Effector memory CD8-positive, alpha-beta T cell (primary cell): ENCODE measurements at places on chromosomes 7 and 10.
A peak's percentile ranks its signal among the peaks of the same experiment; 100 is the strongest.

DNA sequence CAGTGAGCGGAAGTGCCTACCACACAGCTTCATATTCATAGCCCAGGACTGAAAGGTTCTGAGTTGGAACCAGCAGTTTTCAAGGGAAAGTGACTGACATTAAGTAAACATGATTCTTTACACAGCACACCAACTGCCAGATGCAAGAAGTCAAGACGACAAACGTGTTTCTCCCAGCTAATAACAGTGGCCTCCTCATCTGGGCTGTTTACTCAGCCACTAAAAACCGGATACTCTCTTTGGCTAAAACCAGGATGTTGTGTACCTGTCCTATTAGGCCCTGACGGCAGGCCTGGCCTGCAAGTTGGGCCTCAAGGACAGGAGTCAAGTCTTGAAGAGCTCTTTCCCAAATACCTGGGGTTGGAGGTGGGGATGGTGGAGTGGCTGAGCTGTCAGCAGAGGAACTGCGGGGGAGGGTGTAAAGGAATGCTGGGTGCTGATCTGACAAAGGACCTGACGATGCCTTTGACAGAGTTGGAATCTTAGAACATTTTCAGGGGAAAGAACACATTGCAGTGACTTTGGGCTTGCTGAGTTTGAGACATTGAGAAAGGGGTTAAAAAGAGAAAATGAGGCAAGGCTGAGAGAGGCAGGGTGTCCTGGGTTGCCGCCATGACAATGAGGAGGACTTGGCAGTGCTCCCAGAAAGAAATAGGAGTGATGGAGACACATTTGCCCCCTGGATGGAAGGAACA, 57.7 kb downstream of the STEAP1B start:
- DNase-seq = no peak
- peaks cover 16% of the 10 kb centered on the region for H3K27me3 ChIP-seq
- peaks cover 3% of the 10 kb centered on the region for H3K4me1 ChIP-seq
- no peaks in the 10 kb centered on the region for H3K36me3 ChIP-seq
- H3K27ac ChIP-seq = no peak overlapping the region
- H3K4me3 ChIP-seq = no peak overlapping the region

GRCh38 chr7:55325371-55325792, 39.8 kb upstream of the LANCL2 start:
- no peak overlapping the region for H3K4me3 ChIP-seq
- H3K36me3 ChIP-seq = no peaks in the 10 kb centered on the region
- DNase-seq = no peak
- H3K4me1 ChIP-seq = no peaks in the 10 kb centered on the region
- no peak overlapping the region for H3K27ac ChIP-seq

GRCh38 chr7:45055016-45055415, 33.8 kb downstream of the NACAD start:
- H3K4me3 ChIP-seq = no peak overlapping the region
- H3K4me1 ChIP-seq = peaks cover 76% of the 10 kb centered on the region
- no peaks in the 10 kb centered on the region for H3K27me3 ChIP-seq
- H3K36me3 ChIP-seq = peaks cover 31% of the 10 kb centered on the region
- peak overlapping the region; percentile 78 for H3K27ac ChIP-seq
- DNase-seq = no peak

- no peak overlapping the region for H3K27ac ChIP-seq
- no peaks in the 10 kb centered on the region for H3K4me1 ChIP-seq
- no peaks in the 10 kb centered on the region for H3K27me3 ChIP-seq
- no peaks in the 10 kb centered on the region for H3K36me3 ChIP-seq
Observed at GRCh38 chr7:158109364-158110033, 478.1 kb downstream of the PTPRN2 start.

DNA sequence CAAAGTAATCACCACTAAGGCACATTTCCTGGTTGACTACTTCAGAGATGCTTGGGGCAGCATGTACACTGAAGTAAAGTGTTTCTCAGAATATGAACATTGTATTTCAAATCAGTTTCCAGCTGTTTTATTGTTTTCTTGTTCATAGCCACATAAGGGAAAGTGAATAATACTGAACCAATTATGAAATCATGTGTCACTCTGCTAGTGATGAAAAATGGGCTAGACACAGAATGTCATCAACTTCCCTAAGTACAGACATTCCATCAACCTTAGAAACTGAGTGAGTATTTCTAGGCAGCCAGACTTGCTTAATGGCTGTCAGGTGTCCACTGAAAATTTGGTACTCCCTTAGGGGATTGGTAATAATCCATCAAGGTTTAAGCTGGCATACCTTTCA, 603.5 kb downstream of the ARL4A start:
- no peak for DNase-seq
- H3K27ac ChIP-seq = no peak overlapping the region
- no peaks in the 10 kb centered on the region for H3K36me3 ChIP-seq
- no peaks in the 10 kb centered on the region for H3K27me3 ChIP-seq
- H3K4me1 ChIP-seq = no peaks in the 10 kb centered on the region

DNA sequence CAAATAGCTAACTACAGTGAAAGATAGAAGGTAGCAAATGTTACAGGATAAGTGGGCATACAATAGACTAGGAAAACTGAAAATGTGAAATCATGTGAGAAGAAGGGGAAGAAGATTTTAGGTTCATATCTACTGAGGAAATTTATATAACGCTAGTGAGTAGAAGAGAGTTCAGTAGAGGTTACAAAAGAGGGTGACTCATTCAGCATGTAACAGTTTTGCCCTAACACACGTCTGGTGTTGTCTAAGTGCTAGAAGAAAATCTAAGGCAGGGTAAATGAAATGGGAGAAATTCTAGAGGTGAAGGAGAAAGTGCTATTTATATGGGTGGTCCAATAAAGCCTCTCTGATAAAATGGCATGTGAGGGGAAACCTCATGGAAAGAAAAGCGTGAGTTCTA, 731.4 kb upstream of the POT1 start:
- H3K4me3 ChIP-seq = no peak overlapping the region
- no peak for DNase-seq
- H3K27me3 ChIP-seq = no peaks in the 10 kb centered on the region

- peaks cover 24% of the 10 kb centered on the region for H3K27me3 ChIP-seq
- no peaks in the 10 kb centered on the region for H3K4me1 ChIP-seq
- H3K4me3 ChIP-seq = no peak overlapping the region
- no peak for DNase-seq
- no peak overlapping the region for H3K27ac ChIP-seq
Observed at GRCh38 chr10:122044713-122045112, 55.8 kb downstream of the TACC2 start.

DNA sequence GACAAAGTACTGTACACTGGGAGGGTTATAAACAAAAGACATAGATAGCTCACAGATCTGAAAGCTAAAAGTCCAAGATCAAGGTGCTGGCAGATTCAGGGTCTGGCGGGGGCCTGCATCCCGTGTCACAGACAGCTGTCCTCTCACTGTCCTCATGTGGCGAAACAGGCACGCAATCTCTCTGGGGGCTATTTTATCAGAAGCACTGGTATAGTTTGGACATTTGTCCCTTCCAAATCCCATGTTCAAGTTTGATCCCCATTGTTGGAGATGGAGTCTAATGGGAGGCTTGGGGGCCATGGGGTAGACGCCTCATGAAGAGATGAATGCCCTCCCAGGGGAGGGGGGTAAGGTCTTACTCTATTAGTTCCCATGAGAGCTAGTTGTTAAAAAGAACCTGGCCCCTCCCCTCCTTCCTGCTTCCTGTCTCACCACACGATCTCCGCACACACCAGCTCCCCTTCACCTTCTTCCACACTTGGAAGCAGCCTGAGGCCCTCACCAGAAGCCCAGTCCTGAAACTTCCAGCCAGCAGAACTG, 72.5 kb upstream of the UCN3 start:
- peaks cover 13% of the 10 kb centered on the region for H3K36me3 ChIP-seq
- H3K27ac ChIP-seq = peak overlapping the region; percentile 96
- H3K27me3 ChIP-seq = no peaks in the 10 kb centered on the region
- H3K4me1 ChIP-seq = peaks cover 43% of the 10 kb centered on the region
- peak overlapping the region; percentile 63 for H3K4me3 ChIP-seq
- no peak for DNase-seq

DNA sequence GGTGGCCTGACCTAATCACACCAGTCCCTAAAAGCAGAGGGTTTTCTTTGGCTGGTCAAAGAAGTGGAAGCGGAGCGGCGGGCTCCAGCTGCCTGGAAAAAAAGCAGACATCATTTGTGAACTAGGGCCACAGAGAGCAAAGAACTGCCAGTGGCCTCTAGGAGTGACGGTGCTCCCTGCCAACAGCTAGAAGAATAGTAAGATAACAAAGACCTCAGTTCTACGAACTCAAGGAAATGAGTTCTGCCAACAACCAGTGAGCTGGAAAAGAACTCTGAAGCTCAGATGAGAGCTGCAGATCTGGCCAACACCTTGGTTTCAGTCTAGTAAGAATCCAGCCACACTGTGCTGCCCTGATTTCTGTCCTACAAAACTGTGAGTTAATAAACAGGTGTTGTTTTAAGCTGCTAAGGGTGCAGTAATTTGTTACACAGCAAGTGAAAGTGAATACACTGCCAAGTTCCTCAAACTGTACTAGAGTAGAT, 178.0 kb downstream of the SRPK2 start:
- H3K27me3 ChIP-seq = no peaks in the 10 kb centered on the region
- peaks cover 52% of the 10 kb centered on the region for H3K4me1 ChIP-seq
- H3K27ac ChIP-seq = peak overlapping the region; percentile 10
- H3K36me3 ChIP-seq = no peaks in the 10 kb centered on the region
- DNase-seq = no peak

DNA sequence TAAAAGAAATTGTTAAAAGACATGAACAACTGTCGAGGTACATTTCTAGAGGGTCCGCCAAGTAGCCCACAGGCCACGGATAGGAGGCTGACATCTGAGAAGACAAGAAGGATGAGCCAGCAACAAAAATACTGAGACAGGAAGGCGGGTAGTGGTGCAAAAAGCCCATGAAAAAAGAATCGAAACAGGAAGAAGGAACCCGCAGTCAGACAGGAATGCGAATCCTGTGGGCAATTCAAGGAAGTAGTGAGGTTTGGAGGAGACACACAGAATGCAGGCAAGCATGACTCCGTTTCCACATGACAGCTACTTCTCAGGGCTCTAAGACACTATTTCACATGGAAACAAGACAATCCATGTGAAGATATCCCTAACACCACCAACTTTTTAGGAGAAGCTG, 125.2 kb downstream of the DOCK4 start:
- peaks cover 1% of the 10 kb centered on the region for H3K4me1 ChIP-seq
- peaks cover 6% of the 10 kb centered on the region for H3K36me3 ChIP-seq
- peaks cover 45% of the 10 kb centered on the region for H3K27me3 ChIP-seq

- H3K36me3 ChIP-seq = no peaks in the 10 kb centered on the region
- H3K27ac ChIP-seq = no peak overlapping the region
- no peak for DNase-seq
- no peak overlapping the region for H3K4me3 ChIP-seq
- no peaks in the 10 kb centered on the region for H3K4me1 ChIP-seq
- peaks cover 40% of the 10 kb centered on the region for H3K27me3 ChIP-seq
Observed at GRCh38 chr10:124369986-124370385, 48.7 kb downstream of the OAT start.

- DNase-seq = no peak
- no peak overlapping the region for H3K4me3 ChIP-seq
- H3K27ac ChIP-seq = no peak overlapping the region
Observed at GRCh38 chr10:24483701-24484100, 240.0 kb downstream of the ARHGAP21 start.

GRCh38 chr7:131556053-131556908, at the start of gene PODXL:
TSS of gene PODXL (minus strand) at chr7:131556628. CDS start at chr7:131556359, 269 bp downstream.
- H3K36me3 ChIP-seq = no peaks in the 10 kb centered on the region
- H3K27me3 ChIP-seq = peaks cover 17% of the 10 kb centered on the region
- no peak within 1 kb of the TSS for H3K27ac ChIP-seq
- peak; percentile 56 for DNase-seq
- H3K4me3 ChIP-seq = peak within 1 kb of the TSS; percentile 82
- H3K4me1 ChIP-seq = peaks cover 4% of the 10 kb centered on the region

DNA sequence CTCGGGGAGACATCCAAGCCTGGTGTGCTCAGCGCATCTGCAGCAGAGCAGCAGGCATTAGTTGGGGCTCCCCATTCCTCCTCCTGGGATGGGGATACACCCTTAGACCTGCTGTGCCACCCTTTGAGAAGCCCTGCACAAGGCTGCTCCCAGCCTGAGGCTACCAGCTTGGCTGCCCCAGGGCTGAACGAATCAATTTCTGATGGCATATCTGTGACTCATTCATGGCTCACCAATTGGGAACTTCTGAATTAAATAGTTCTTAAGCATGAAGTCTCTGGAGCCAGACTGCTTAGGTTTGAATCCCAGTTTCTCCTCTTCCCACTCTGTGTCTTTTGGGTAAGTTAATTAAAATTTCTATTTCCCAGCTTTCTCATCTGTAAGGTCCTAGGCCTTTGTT, 16.3 kb upstream of the GLI3 start:
- H3K27me3 ChIP-seq = no peaks in the 10 kb centered on the region
- H3K4me3 ChIP-seq = no peak overlapping the region
- no peaks in the 10 kb centered on the region for H3K4me1 ChIP-seq
- DNase-seq = no peak
- no peak overlapping the region for H3K27ac ChIP-seq

- no peak for DNase-seq
- no peaks in the 10 kb centered on the region for H3K27me3 ChIP-seq
- no peak overlapping the region for H3K4me3 ChIP-seq
- no peaks in the 10 kb centered on the region for H3K36me3 ChIP-seq
Observed at GRCh38 chr7:19397911-19398310, 252.7 kb upstream of the FERD3L start.

DNA sequence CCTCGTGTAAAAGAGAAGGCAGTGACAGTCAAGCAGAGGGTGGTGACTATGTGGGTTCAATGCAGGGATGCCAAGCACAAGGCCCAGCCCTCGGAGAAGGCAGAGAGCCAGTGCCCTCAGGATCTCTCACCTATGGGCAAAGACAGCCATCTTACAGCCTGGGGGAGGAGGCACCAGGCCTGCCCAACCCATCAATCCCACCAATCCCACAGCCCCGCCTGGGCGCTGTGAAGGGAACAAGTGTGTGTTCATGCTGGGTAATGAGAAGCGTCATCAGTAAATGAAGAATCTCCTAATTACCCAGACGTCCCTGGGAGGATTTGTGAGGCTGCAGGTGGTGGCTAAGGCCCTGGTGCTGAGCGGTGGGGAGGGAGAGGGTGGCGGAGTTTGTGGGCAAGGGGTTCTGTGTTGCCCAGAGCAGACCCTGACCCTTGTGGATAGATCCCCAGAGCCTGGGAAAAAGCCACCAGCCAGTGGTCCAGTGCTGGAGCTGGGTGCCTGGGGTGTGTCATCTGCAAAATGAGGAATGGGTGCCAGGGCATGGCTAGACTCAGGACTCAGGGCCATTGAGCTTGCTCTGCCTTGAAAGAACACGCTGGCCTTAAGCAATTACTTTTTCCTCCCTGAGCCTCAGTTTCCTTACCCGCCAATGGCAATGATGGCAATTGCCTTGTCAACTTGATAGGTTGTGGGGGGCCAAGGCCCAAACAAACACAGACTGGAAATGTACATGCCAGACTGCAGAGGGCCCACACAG, 128.1 kb upstream of the UNC5B start:
- no peak overlapping the region for H3K27ac ChIP-seq
- H3K27me3 ChIP-seq = peaks cover 4% of the 10 kb centered on the region
- no peak for DNase-seq
- no peaks in the 10 kb centered on the region for H3K4me1 ChIP-seq
- H3K36me3 ChIP-seq = peaks cover 2% of the 10 kb centered on the region
- H3K4me3 ChIP-seq = no peak overlapping the region
